ENCODE measurements at places on chromosomes 16 and 17.

DNA sequence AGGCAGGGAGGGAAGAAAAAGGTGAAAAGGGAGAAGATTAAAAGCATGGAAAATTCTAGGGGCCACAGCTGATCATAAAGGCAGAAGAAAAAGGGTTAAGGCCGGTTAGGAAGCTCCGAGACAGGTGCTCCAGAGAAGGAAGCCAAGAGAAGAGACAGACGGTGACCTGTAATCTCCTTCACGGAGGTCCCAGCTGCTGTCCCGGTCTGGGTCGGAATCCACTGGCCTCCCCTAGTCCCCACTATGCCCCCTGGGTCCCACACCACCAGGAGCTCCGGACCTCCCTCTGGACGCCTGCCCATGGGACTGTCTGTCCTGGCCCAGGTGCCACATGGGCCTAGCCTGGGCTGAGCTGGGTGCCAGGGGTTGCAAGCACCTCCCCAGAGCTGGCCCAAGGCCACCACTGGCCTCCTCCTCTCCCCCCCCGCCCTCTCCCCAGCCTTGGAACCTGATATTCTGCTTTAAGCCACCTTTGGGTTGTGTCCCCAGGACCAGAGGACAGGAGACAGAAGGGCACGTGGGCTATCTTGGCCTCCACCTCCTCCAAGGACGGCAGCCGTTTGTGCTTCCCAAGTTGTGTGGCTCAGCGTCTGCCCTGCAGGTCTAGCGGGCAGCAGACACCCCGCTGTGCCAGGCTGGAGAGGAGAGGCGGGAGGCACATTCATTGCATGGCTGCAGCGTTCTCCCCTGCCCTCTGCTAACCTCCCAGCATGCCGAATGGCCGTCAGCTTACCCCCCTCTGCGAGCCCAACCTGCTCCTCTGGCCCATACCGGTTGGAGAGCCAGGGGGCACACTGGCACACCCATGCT is 102.4 kb downstream of the ENGASE start:
- no peak for DNase-seq

- DNase-seq, result no peak
These were observed 182.8 kb downstream of the HS3ST3A1 start for GRCh38 chr17:13418891-13419290.

DNA sequence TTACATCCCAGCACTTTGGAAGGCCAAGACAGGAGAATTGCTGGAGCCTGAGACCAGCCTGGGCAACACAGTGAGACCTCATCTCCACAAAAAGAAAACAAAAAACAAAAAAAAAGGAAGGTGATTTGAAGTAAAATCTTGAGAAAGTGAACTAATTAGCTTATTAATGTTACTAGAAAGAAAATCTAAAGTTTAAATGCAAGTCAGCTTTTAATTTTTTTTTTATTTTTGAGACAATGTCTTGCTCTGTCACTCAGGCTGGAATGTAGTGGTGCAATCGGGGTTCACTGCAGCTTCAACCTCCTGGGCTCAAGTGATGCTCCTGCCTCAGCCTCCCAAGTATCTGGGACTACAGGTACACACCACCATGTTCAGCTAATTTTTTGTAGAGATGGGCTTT is 3.5 kb upstream of the CTCF start:
- DNase-seq, result no peak

- DNase-seq, result no peak
These were observed 295.7 kb upstream of the FOXF1 start for GRCh38 chr16:86214326-86215232.

DNA sequence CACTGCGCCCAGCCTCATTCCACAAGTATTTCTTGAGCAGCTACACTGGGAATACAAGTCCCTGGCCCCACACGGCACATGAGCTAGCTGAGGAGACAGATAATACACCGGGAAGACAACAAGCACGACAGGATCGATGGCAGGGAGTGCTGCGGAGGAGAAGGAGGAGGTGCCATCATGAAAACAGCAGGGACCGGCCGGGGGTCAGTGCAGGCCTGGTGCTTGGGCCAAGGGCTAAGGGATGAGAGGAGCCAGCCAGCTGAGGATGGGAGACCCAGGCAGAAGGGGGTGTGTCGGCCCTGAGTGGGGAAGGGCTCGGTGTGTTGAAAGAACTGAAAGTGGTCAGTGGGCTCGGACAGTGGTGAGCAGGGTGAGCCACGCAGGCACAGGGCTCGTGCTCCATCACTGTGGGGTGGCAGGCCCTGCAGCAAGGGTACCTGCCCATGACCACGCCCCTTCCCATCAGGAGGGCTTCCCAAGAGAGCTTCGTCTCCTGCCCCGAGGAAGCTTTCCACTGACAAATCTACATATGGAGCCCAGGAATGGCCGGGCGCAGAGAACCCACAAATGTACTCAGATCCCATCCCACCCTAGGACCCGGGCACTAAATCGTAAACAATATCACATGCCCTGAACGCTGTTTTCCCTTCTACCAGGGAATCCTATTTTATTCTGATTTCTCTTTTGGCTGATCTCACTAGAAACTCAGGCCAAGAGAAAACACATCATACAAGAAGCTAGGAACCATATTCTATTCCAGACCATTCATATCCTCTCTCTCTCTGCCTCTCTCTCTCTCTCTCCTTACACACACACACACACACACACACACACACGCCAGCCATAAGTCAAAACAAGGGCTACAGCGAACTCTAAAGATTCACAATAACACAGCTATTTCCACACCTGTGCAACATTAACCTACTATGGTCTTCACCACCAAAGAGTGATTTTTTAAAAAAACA is 50.7 kb upstream of the TNRC6C start:
- no peak for DNase-seq

DNA sequence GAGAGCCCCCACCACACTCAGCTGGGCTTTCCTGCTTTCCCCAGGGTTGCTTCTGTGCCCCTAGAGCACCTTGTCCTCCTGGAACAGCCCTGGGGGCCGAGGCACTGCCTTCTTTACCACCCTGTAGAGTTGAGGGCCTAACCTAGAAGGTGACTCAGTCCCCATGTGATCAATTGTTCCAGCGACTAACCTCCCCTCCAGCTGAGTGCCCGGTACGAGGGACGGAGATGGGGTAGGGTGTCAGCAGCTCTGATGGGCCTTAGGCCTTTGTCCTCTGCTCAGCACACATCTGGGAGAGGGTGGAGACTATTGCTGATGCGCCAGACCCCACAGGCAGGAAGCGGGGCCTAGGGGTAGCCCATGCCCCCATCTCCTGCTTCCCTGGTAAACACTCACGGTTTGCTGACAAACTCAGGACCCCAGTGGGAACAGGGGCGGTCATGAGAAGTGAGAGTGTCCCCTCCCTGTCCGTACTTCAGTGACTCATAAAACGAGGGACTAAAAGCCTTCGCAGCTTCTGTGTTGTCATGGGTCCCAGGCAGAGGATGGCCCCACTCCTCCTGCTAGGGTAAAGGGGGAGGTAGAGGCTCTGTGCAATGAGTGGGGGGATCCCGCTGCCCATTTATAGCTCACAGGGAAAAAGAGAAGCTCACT is 33.1 kb downstream of the NECAB2 start:
- no peak for DNase-seq

Measured in stimulated activated CD4-positive, alpha-beta T cell treated with anti-CD3 and anti-CD28 coated beads, Interleukin-4, amount 100 ng/mL, for 24 hours (primary cell).